GM18507 (cell line): ENCODE measurements at places on chromosomes 2 and 18.

DNA sequence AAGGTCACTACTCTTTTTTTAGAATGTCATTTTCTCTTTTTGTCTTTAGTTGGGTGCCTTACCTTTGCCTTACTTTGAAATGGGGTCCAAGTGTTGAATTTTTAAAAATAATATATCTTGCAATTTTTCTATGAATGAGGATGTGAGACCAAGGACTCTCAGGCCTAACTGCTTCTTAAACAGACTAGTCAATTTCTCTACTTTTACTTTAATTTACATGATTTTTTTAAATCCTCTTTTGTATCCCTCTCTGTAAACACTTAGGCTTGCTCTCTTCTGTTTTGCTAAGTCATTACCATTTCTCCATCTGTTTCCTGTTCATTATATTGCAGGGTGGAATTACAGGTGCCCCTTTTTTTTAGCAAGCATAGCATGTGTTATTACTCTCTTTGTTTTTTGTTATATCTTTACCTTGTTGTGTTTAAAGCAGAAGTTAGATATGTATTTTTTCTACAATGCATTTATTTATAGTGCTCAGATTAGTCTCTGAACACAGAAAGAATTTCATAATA, 261.8 kb downstream of the SPAG16 start:
- DNase-seq, result no peak

GRCh38 chr2:196183528-196184231, 12.3 kb upstream of the STK17B start:
- DNase-seq, result no peak

DNA sequence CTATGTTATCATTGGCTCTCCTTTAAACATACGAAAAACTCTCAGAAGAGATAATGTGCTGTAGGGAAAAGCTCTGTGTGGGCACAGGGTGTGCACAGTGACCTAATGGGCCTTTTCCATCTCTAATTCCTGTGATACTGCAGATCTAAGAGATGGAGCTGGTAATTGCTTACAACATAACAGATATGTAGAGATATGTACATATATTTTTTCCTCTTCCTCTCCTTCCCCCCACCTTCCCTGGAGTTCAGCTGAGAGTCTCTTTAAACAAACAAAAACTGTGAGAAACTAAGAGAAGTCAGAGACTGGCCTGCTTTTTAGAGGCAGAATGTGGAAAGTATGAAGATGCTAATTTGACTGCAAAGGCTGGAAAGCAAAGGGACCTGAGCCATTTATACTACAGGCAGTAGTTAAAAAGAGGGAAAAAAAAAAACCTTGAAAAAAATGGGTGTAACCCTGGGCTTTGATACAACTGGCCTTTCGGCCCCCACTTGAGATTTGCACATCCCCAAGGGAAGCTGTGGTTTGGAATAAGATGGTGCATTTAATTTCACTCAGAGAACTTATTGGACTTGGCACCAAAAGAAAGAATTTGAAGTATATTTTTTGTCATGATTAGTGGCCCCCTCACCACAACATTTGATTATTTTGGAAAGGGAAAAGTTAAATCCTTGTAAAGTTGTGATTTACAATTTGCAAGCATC, 502.2 kb upstream of the ZEB2 start:
- DNase-seq, result no peak

DNA sequence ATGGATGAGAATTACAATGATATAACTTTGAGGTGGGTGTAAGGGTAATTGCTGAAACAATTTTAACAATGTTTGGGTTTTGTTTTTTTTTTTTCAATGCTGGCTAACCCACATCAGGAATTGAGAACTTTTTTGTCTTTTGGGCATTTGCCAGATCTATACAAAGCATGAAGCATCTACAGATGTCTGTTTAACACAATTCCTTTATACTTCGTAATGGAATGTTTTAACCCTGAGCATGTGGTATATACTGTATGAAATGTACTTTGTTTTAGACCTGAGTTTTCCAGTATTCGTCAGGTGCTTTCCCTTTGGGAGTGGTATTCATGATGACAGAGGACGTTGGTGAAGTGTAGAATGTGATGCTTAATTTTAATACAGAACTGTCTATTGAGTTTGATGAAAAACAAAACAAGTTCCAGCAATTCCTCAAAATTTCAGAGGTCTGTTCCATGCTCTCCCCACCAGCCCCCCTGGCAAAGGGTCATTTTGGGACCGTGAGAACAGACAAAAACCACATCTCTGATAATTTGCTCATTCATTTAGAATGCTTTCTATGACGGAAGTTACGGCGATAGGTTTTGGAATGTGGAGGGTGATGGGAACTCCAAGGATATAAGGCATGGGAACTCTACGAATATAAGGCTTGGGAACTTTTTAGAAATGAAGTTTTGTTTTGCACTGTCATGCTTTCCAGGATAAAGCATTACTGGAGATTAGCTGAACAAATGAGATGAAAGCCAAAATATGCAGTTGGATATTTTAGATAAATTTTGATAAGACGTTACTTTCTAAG, 14.1 kb downstream of the LIMS1 start:
- no peak for DNase-seq

DNA sequence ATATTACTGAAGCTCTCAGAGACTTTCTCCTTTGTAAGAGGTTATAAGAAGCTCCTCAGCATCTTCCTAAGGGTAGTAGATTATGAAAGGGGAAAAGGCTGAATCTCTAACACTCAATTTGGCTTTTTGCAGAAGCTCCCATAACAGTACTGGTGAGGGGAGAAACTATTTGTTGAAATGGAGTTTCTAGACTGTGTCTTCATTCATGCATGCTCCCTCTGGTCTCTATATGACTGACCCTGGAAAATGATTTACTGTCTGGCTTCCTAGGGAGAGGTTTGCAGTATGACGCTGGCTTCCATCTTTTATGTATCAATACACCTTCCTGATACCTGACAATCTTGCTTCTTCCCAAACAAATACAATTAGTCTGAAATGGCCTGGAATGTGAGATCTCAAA, 63.9 kb downstream of the LDAH start:
- no peak for DNase-seq

- DNase-seq, result no peak
Observed at GRCh38 chr2:20942646-20943125, 101.2 kb downstream of the APOB start.

- DNase-seq, result no peak
Observed at GRCh38 chr2:221109552-221109951, 462.6 kb downstream of the EPHA4 start.

DNA sequence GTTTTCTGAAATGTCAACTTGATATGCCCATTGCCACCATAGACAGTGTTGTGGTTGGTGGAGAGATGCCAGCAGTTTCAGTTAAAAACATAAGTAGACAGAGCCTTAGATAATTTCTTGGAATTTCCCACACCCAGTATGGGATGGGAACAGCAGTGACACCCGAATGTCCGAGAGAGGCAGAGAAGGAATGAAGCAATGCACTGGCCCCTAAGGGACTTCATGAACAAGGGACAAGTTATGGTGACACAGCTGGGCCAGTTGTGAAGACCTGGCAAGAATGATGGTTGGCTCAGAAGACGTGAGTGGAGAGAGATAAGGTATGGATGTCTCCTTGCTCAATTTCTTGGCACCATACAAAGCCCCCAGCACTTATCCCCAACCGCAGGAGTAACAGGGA, 165.2 kb upstream of the APCDD1 start:
- no peak for DNase-seq

DNA sequence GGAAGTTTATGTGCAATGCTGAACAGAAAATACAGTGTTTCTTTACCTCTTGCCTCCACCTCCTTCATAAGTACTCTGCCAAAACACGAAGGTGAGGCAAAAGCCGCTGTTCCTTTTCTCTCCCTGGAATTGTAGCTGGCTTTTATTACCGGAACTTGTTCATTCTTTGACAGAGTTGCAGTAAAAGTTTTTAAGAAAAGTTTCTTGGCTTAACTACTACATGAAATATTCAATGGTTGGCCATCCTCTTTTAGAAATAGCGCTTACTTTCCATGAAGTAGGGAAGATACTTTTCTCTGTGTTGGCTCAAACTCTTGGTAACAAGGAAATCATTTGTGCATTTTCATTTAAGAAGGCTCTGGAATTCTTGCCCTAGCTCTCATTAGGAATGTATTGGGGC, 950.7 kb upstream of the FANCL start:
- DNase-seq, result no peak

GRCh38 chr18:54824761-54825160, 3.5 kb upstream of the RAB27B start:
- DNase-seq, result no peak
